HT-29 (cell line): ENCODE measurements at places on chromosomes 13 and 19.

- DNase-seq, result peak; percentile 55
Measured at GRCh38 chr19:36051236-36051635, 2.8 kb downstream of the THAP8 start.

- DNase-seq, result peak; percentile 36
Measured at GRCh38 chr19:632579-633067, 714 bp downstream of the POLRMT start.

DNA sequence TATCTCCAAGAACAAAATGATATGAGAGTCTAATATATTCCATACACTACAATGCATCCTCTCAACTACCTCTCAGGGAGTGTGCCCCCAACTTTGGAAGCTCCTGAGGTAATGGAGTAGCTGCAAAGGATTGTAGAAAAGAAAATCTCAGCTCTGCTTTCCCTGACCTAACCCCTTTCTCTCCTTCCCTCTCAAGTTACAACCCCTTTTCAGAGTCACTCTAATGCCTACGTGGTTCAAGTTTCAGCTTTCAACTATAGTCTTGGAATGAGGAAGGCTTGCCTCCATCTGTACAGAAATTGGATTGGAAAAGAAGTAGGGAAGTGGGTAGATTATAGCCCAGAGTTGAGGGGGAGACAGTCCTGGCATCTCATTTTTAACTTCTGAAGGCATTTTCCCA, 256.0 kb downstream of the PCDH9 start:
- DNase-seq, result no peak

GRCh38 chr13:62207388-62207787, 791.7 kb upstream of the PCDH20 start:
- no peak for DNase-seq

DNA sequence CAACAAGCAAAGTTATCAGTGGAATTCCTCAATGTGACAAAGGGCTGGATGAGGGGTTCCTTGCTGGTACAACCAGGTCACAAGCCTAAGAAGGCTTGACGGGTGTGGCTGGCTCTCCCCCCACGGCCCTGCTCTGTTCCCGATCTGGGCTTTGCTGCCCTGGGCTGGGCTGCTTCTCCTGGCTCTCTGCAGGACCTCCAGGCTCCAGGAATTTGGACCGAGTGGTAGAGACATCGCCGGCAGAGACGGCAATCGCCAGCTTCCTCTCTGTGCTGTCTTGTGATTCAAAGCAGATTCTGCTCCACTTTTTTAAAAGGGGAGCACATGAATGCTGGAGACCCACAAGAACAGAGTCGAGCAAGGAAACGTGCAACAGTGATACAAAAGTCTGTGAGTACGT, at the start of gene SERPINE3:
Gene SERPINE3, plus strand, starts transcription at position 338 of the 400 bp plus-strand sequence. CDS start 1,401 bp downstream, outside the sequence.
- DNase-seq, result no peak

GRCh38 chr13:100470866-100471505, 117.6 kb downstream of the GGACT start:
- no peak for DNase-seq

DNA sequence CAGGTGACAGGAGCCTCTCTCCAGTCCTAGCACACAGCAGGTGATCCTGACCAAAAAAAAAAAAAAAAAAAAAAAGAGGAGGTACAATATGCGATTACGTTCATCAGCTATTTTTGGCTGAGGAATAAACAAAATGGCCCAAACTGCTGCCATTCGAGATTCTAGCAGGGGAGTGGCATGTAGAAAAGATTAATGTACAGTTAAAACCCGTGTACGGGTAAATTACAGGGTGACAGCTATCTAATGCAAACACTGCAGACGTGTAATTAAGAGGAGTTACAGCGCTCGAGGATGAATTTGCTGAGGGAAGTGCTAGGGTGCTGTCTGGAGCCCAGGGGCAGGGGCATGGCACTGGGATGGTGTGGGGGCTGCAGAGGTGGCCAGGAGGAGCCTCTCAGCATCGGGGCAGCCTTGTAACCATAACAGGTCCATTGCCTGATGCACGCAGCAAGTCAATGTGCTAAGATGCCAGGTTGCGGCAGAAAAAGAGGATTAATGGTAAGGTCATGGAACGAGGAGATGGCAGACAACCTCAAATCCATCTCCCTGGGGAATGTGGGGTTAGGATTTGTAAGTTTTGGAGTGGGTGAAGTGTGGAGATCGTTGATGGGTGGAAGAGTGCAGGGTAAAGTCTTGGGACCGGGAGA, 17.4 kb downstream of the CHST8 start:
- no peak for DNase-seq

DNA sequence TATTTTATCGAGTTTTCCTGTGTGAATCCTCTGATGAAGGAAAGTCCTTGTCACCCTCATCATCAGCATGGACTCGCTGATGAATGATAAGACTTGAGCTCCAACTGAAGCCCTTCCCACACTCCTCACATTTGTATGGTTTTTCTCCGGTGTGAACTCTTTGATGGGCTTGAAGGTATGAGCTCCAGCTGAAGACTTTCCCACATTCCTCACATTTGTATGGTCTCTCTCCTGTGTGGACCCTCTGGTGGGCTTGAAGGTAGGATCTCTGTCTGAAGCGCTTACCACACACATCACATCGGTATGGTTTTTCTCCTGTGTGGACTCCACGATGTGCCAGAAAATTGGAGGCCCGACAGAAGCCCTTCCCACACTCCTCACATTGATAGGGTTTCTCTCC, 21.7 kb downstream of the ZNF45 start:
- DNase-seq, result no peak

- DNase-seq, result no peak
Measured at GRCh38 chr19:49594993-49595818, 4.2 kb downstream of the PRR12 start.

DNA sequence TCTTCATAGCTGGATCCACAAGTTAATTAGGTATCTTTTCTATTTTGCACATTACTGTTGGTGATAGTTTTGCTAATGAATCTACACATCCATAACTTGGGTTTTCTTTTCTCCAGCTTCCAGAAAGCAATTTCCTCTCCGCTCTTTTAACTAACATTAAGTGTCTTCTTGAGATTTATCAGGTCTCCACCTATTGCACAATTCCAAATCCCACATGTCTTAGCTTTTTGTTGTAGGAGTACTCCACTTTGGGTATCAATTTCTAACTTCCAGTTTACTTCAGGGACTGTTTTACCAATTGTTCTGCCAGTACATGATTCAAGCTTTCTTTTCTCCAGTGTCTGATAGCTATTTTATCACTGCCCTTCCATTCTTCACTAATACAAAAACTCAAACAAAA, 129.6 kb downstream of the OLFM4 start:
- no peak for DNase-seq

DNA sequence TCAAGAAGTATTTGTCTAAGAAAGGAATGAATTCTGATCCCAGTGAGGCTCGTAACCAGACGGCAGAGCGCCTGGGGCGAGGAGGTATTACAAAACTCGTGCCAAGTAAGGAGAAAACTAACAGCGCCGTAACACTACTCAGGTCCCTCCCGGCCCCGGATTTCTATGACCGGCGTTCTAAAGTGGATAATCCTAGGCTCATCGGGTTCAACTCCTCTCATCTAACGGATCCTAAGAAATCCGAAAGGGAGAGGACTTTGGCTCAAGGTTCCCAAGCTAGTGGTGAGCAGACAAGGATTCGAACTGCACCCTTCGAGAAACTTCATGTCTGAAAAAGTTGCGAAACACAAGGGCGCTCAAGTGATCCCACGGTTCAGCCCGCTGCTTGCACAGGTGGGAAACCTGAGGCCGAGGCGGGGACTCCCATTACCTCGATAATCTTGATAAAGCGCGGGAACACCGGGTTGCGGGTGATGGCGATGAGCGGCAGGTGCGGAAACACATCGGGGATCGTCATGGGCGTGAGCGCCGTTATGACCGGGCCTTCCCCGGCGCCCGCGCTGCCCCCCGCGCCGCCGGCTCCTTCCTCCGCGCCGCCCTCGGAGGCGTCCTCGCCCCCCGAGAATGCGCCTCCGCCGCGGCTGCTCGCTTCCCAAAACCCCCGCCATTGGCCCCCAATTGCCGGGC, 529 bp downstream of the LONP1 start:
- DNase-seq, result peak; percentile 33

DNA sequence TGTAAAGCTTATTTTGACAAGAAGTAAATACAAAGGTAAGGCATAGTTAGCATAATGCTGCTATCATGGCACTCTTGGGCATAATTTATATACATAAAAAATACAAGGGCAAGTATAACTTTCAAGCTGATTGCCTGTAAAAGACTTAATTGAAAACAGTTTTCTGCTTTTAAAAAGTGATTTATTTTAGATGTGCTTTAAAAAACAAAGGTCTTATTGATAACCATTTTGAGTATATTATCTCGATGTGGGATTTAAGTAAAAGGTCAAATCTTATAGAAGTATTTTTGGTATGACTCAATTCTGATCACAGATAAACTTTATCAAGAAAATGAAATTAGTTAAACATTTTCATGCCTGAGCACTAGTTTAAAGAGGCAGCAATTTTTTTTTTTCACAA, 175.8 kb downstream of the KCNRG start:
- no peak for DNase-seq

GRCh38 chr13:62933809-62934208, 1518.2 kb upstream of the PCDH20 start:
- no peak for DNase-seq

DNA sequence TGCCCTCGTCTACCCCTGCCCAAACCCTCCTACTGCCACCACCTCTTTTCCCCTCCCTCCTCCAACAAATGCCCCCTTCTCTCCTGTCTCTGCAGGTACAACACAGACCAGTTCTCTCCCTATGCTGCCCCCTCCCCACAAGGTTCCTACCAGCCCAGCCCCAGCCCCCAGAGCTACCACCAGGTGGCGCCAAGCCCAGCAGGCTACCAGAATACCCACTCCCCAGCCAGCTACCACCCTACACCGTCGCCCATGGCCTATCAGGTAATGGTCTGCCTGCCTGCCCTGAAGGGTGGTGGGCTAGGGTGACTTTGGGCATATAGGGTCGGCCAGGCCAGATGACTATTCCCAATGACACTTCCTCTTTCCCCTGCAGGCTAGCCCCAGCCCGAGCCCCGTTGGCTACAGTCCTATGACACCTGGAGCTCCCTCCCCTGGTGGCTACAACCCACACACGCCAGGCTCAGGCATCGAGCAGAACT, 6.5 kb upstream of the TIMM50 start:
- peak; percentile 63 for DNase-seq

GRCh38 chr19:50790922-50791467, 780 bp downstream of the ACP4 start:
- no peak for DNase-seq

DNA sequence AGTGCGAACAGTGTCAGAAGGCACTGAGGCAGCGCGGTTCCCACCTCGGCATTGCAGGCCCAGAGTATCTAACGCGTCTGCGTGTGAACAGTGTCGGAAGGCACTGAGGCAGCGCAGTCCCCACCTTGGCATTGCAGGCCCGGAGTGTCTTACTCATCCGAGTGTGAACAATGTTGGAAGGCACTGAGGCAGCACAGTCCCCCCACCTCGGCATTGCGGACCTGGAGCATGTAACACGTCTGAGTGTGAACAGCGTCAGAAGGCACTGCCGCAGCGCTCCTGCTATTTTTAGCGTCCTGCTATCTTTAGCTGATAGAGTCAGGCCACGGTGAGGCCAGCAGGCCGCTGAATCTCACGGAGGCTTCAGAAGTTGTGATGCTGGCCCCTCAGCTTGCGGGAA, 39.6 kb downstream of the ATP11A start:
- DNase-seq, result no peak

DNA sequence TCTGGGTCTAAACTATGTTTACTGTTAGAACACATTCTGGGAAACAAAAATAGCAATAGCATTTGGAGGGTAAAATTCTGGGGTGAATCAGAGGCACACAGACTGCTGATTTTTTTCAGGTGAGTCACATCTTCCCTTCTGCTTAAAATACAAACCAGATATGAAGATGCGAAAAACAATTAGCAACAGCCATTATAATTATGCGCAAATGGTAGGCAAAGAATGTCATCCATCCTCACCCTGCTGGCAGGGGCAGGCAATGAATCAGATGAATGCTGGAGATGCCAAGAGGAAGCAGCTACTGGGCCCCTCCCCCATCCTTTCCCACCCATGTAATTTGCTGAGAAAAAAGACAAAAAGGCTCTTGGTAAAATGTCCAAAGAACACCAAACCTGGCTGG, 282.9 kb downstream of the KLF5 start:
- no peak for DNase-seq

DNA sequence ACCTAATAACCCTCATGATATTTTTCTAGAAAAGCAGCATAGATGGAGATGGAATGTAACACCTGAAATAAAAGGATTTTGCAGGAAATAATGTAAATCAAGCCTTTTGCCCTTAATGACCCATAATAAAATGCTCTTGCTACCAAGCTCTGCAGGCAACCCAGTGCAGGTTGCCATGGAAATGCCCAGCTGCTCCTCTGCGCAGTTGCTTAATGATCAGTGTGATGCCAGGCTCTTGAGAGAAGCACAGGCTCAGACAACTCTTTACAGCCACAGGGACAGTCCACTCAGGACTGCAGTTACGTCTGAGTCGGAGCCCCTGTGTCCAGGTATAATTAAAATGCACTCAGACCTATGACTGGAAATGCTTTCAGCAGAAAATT, 165.5 kb downstream of the LACC1 start:
- DNase-seq, result no peak

DNA sequence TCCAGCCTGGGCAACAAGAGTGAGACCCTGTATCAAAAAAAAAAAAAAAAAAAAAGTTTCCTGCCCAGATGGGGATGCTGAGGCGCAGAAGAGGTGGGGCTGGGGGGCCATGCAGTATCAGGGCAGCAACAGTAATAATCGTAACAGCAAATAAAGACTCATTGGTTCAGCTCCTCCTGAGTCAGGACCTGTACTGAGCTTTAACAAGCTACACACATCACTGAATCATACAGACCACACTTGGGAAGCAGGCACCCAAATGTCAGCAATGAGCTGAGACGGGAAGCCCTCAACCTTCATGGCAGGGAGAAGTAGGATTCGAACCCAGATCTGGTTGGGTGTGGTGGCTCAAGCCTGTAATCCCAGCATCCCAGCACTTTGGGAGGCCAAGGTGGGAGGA, 10.6 kb upstream of the DPF1 start:
- no peak for DNase-seq

DNA sequence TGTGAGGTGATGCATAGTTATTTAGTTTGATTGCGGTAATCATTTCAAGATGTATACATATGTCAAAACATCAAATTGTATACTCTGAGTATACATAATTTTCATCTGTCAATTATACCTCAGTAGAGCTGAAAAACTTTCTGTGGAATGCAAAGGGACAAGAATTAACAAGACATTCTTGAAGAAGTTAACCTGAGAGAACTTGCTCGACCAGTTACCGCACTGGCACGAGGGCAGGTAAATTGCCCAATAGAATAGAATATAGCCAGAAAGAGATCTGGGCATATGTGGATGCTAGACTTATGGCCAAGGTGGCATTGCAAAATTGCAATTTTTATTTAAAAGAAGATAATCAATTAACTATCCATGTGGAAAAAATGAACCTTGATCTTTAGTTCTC, 42.3 kb upstream of the GJB6 start:
- peak; percentile 85 for DNase-seq
